ENCODE measurements at places on chromosomes 16 and 17. TPM values are rescaled to one million over a fixed set of nuclear protein-coding genes. Genes with fewer than 3 reads are reported as not detected.
A peak's percentile ranks its signal among the peaks of the same experiment; 100 is the strongest.

GRCh38 chr17:33750943-33751701, 458.0 kb upstream of the ASIC2 start:
- peak; percentile 52 for DNase-seq

The GPR179 gene
- not detected for total RNA-seq

The NLRC3 gene
- total RNA-seq, result not detected

GRCh38 chr16:26672206-26672605, 394.5 kb upstream of the C16orf82 start:
- no peak for DNase-seq

The EPOP gene
- 2.6 TPM for total RNA-seq

- DNase-seq, result no peak
These were observed 3.5 kb downstream of the CANT1 start for GRCh38 chr17:79006046-79006445.

DNA sequence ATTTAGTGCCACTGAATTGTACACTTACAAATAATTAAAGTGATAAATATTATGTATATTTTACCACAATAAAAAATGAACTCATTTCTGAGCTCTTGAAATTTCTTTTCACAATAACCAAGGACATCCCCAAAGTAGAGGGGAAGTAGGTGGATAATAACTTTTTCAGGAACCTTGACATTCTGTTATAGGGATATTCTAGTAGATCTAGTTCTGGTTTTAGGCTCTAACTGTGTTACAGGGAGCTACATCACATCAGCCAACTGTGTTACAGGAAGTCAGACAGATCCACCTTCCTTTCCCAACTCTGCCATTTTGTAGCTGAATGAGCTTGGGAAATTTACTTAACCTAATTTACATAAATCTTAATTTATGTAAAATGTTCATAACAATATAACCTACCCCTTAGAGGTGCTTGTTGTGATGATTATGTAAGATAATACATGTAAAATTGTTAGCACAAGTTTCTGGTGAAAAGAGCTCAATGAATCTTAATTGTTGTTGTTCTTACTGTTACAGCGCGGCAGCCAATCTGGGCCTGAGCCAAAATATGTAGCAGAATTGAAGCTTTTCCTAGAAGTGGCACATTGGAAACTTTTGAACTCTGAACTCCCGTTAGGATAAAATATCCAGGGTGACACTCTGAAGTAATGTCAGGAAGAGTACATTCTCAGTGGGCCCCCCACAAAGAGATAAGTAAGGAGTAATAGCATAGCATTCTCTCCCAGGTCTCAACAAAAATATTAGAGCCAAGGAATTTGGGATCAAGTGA, 169.8 kb downstream of the AATF start:
- DNase-seq, result no peak

DNA sequence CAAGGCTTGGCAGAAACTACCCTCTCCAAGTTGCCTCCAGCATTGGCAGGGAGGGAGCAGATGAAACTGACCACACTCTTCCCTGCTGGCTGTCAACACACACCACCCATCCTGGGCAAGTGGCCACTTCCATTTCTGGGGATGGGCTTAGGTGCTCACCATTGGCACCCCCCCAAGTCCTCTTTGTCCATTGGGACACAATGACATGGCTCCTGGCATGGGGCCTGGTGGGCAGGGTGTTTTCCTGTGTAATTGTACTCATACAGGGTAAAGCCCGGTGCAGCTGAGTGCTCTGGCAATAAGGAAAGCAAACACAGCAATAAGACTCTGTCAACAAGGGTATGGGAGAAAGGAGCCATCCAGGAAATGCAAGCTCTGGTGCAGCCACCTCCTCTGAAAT, 22.6 kb downstream of the SCNN1B start:
- DNase-seq, result no peak

The TNFRSF12A gene
- 574 TPM for total RNA-seq

DNA sequence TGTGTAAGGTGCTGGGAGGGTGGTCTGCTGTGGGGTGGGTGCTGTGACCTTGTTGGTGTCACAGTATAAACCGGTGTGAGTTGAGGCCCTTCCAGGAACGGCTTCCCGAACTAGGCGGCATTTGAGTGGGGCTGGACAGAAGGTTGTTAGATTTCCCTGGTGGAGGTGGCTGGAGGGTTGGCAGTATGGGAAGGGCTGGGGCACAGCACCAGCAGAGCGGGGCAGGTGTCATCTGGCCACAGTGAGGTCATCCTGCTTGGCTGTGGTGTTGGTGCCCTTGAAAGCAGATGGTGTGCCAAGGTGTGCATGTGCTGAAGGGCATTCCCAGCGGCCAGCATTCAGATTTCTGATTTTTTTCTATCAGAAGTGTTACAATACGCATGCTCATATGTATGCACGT, 28.1 kb downstream of the BANP start:
- no peak for DNase-seq

DNA sequence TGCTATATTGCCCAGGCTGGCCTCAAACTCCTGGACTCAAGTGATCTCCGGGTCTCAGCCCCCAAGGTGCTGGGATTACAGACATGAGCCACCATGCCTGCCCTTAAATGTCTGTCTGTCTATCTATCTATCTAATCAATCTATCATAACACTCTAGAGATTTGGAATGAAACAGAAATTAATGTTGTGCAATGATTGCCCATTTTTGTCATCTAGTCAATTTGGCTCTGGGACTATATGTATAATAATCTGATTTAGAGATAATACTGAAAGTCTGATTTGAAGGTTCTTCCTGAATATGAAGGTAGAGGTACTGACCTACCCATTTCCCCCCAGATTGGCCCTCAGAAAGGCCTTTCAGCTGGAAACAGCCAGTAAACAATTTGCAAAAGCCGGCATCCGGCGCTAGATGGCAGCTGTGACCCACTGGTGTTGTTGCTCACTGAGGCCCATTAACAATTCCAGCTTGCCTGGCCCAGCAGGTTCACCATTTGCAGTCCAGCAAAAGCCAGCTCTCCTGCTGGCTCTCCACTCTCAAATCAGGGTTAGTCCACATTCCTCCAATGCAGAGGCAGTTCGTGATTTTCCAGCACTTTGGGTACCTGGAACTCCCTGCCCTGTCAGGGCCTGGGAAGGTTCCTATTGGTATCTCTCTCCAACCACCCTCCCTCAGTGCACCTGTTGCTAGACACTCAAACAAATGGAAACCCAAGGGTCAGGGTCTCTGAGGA, 22.9 kb upstream of the C16orf87 start:
- peak; percentile 54 for DNase-seq

The SSTR5 gene
- 0.64 TPM for total RNA-seq

The SMIM5 gene
- total RNA-seq, result 0.17 TPM

DNA sequence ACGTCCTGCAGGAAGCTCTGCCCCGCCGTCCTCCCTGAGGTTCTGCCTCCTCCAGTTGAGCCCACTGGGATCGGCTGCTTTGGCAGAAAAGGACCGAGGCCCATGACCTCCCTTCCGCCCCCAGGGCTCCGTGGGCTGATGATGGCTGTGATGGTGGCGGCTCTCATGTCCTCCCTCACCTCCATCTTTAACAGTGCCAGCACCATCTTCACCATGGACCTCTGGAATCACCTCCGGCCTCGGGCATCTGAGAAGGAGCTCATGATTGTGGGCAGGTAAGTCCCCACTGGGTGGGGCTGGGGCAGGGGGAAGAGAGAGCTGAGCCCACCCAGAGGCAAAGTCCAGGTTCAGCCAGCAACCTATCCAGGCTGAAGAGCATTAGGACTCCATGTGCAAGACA, 61.1 kb downstream of the SLC5A11 start:
- DNase-seq, result no peak

The PLA2G10 gene
- total RNA-seq, result not detected

GRCh38 chr17:50365165-50365564, 7.8 kb downstream of the MRPL27 start:
- no peak for DNase-seq

DNA sequence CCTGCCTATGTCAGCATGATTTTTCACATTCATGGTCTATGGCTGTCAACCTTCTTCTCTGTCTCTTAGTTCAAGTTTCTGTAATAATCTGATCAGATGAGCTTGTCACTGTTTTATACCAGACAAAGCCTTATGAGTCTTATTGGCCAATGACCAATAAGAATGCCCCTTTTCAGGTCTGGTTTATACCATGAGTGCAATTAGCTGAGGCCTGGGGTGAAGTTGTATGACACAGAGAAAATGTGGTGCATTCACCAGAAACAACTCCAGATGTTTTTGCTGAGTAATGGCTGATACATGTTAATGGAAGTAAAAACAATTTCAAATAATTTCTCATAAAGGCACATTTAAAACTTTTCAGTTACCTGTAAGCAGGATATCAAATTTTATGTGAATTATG, 218.6 kb upstream of the CDH8 start:
- no peak for DNase-seq

- DNase-seq, result no peak
These were observed 106.6 kb downstream of the N4BP1 start for GRCh38 chr16:48503336-48503735.

DNA sequence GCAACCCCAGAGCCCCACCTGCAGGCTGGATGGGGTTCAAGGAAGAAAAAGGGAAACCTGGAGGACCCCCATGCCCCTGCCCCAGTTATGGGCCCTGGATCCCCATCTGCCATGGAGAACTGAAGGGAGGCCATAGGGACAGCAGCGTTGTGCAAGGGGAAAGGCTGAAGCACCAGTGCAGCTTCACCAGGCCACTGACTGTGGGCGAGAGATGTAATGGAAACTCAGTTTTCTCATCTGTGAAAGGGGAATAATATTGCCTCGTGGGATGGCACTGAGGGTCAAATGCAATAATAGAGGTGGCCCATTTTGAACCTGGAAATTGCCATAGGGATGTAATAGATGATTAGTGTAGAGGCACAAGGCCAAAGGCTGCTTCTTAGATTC, 9.9 kb upstream of the TSPOAP1 start:
- DNase-seq, result no peak

DNA sequence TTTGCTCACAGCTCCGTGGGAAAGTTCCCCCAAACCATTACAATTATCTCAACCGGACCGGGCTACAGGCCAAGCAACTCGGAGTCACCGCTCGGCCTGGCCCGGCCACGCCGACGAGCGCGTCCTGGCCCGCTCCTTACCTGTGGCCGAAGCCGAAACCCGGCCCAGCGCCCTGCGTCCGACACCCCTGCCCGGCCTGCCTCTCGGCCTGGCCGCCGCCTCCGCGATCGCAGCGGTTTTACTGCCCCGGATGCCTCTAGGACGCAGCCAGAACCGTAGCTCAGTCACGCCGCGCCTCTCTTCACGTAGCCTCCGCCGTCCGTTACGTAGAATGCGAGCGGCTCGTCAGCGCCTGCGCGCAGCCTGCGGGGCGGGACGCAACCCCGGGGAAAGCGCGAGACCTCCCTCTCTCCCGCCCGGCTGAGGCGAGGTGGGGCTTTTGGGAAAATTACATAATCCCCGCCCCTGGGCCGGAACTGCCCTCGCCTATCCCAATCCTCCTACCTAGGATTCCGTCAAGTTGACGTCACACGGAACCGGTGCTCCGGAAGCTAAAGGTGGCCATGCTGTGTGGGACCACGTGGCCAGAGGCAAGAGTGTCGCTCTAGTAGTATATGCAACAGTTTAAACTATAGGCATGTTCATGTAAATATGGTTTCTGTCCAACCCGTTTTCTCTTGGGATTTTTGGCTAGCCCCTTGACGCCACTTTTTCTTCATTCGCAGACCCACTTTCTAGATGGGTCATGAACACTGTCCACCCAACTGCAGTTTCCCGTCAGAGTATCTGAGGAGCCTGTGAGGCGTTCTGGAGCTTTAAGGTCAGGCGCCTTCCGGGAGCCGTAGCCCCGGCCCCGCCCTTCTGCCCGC, at the start of gene CCDC47:
Gene CCDC47, minus strand, starts transcription at position 326 of the 869 bp plus-strand sequence. CDS start 7,422 bp downstream, outside the sequence.
- peak; percentile 99 for DNase-seq

DNA sequence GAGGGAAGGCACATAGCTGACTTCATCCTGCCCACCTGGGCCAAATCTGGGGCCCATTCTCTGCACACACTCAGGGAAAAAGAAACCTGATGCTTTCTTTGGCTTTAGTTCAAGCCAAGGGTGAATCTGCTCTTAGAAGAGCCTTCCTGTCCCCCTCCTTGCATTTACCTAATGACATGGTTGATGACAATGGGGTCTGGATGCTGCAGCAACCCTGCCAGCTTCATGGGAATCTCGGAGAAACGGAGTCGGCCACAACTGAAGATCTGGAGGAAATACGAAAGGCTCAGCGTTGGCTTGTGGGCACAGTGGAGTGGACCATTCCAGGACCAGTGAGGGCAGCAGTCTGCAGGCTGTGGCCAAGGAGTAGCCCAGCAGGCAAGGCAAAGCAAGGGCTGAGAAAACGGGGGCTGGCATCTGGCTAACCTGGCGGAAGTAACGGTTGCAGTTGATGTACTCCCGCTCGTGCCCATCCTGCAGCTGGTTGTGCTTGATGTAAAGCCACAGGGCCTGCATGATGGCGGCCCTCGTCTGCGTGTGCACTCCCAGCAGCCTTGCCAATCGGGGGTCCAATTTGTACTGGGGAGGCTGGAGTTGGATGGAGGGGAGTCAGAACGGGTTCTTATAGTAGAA, 6.4 kb upstream of the FTSJ3 start:
- DNase-seq, result no peak

DNA sequence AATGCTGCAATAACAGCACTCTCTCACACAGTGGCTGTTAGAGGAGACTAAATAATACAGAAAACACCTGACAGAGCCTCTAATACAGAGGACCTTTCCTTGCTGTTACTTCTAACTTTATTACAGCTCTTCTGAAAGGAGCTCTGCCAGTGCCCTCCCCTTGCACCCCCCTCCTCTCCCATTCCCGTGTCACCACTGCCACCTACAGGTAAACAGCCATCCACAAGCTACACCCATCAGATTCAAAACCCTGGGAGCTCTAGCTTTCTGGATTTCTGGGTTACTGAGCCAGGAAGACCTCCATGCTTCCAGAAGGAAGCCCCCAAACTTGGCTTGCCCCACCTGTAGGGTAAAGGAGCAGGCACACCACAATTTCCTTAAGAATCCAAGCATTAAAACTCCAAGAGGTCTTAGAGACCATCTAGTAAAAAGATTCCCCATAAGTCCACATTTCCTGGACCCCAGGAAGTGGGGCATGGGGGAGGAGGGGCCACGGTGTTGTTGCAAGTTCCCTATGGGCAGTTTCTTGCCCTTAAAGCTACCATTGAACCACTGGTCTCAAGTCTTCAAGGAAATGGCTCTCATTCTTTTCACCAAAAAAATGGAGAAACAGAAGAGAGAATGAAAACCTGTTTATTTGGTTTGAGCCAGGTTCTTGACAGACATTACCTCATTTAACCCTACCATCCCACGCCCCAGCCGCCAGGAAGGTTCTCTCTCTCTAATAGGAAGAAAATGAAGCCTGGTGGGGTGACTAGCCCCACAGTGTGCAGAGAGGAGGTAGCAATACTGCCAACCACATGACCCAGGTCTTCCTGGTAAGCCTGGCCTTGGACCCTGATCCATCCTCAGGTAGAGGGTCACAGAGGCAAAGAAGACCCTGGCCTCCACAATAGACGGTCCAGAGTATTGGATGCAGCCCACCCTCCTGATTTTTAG, 52.8 kb downstream of the TOM1L2 start:
- peak; percentile 75 for DNase-seq

- peak; percentile 22 for DNase-seq
These were observed 488 bp downstream of the TFAP4 start for GRCh38 chr16:4272114-4272956.

- DNase-seq, result peak; percentile 64
These were observed 26.3 kb downstream of the GINS3 start for GRCh38 chr16:58418601-58419000.

DNA sequence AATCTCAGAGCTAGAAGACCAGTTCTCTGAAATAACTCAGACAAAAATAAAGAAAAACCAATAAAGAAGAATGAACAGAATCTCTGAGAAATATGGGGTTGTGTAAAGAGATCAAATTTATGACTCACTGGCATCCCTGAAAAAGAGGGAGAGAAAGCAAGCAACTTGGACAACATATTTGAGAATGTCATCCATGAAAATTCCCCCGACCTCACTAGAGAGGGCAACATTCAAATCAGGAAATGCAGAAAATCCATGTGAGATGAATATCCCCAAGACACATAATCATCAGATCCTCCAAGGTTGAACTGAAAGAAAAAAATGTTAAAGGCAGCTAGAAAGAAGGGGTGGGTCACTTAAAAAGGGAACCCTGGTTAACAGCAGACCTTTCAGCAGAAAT, 32.1 kb downstream of the TANC2 start:
- DNase-seq, result peak; percentile 20
